ENCODE measurements at places on chromosomes 12 and 14.

- no peak for DNase-seq
Measured at GRCh38 chr12:52228931-52229330, 4.1 kb upstream of the KRT7 start.

GRCh38 chr12:21615431-21615830, 10.8 kb upstream of the GYS2 start:
- DNase-seq = no peak

- no peak for DNase-seq
Measured at GRCh38 chr12:5624486-5625272, 192.8 kb downstream of the NTF3 start.

GRCh38 chr12:121253638-121254335, 42.7 kb downstream of the CAMKK2 start:
- DNase-seq = no peak

- DNase-seq = peak; percentile 56
Measured at GRCh38 chr12:47736877-47737676, 11.8 kb upstream of the ENDOU start.

- DNase-seq = no peak
Measured at GRCh38 chr12:127640181-127640886, 626.6 kb upstream of the TMEM132C start.

GRCh38 chr12:65675141-65675621, 149.1 kb upstream of the HMGA2 start:
- DNase-seq = no peak

DNA sequence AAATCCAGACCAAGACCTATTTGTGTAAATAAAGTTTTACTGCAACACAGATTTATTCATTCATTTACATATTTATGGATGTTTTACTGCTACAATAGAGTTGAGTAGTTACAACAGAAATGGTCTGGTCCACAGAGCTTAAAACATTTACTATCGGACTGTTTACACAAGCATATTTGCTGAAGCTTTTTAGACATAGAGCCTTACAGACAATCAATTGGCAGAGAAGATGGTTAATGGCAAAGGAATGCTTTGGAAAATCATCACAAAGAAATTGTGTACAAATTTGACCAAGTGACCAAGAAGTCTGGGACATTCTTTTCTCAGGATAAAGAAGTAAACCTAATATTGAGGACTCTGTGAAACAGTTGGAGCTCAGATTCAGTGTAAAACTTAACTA, 504.3 kb downstream of the SLC16A7 start:
- no peak for DNase-seq

GRCh38 chr12:85085066-85085465, 48.9 kb downstream of the LRRIQ1 start:
- DNase-seq = no peak

Data from H54 (cell line).